T-helper 9 cell (primary cell): ENCODE measurements at places on chromosomes 1 and 21.
A peak's percentile ranks its signal among the peaks of the same experiment; 100 is the strongest.

GRCh38 chr1:202250982-202251381 is 57.4 kb downstream of the LGR6 start:
- DNase-seq = no peak

DNA sequence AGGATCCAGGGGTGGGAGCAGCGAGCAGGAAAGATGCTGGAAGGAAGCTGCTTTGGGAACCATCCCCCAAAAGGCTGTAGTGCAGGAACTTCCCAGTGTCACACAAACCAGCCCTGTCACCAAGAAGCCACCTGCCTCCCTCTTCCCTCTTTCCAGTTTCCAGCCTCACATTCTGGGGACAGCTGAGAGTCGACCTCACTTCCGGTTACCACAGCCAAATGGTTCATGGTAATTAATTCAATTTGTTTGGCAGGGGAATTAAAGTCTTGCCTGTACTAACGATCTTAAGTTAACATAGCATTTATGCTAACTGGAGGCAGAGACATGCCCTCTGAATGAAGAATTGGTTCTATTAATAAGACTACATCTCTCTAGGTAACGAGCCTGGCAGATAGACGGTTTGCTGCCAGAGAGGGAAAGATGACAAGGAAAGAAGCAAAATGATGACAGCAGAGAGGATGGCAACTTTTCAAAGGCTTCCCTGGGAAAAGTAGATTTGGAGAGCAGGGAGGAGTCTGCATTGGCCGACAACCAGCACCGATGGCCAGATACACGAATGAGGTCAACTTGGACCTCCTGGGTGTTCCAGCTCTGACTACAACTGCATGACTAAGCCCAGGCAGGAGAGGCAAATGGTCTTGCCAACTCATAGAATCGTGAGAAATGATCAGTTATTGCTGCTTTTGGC is 64.1 kb downstream of the TMCO4 start:
- DNase-seq = no peak

GRCh38 chr1:151993084-151993733 is 450 bp downstream of the S100A10 start:
- DNase-seq = peak; percentile 21

DNA sequence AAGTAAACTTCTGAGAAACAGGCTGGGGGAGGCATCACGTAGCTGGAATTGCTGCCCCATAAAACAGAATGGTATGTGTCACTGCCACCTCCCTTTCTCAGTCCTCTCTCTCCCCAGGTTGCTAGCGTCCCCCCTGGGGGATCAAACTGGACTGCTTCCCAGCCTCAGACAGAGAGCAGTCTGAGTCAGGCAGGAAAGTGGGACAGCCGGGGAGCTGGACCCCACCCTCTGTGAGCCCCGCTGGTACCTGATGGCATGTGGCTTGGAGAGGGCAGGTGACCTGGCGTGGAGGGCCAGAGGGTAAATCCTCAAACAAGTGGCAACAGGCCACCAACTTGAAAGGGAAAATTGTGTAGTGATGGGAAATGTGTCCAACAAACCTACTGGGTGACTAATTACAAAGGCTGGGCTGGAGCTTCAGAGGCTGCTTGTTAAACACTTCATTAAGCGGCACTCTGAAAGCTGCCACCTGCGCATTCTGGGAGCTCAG is 1.0 kb upstream of the SFN start:
- DNase-seq = no peak

DNA sequence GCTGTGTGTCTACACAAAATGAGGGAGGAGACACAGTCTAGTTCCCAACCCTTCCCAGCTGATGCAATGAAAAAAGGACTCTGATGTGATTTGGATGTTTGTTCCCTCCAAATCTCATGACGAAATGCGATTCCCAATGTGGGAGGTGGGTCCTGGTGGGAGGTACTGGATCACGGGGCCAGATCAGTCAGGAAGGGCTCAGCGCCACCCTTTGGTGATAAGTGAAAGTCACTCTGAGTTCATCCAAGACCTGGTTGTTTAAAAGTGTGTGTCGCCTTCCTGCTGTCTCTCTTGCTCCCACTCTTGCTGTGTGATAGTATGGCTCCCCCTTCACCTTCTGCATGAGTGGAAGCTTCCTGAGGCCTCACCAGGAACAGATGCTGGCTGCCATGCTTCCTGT is 63.2 kb downstream of the GNG4 start:
- DNase-seq = no peak
